ENCODE measurements at places on chromosomes 11 and 22.

DNA sequence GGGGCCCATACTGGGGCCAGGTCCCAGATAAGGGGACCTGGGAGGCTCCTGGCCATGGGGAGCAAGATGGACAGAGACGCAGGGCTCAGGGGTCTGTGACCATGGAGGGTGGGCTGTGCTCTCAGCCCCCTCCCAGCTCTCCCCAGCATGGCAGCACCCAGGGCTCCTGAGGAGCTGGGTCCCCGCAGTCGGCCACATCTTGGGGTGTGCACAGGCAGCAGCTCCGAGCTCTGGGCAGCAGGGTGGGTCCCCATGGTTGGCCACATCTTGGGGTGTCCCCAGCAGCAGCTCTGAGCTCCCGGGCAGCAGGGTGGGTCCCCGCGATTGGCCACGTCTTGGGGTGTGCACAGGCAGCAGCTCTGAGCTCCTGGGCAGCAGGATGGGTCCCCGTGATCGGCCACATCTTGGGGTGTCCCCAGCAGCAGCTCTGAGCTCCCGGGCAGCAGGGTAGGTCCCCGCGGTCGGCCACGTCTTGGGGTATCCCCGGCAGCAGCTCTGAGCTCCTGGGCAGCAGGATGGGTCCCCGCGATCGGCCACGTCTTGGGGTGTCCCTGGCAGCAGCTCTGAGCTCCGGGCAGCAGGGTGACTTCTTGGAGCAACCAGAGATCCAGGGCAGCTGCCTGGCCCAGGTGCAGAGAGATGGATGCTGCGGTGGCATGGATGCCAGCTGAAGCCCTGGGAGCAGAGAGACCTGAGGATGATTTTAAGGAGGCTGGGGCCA, 18.3 kb upstream of the MUC5B start:
- no peak for DNase-seq

- DNase-seq, result no peak
Observed at GRCh38 chr11:83778596-83778995, 492.4 kb upstream of the CCDC90B start.

DNA sequence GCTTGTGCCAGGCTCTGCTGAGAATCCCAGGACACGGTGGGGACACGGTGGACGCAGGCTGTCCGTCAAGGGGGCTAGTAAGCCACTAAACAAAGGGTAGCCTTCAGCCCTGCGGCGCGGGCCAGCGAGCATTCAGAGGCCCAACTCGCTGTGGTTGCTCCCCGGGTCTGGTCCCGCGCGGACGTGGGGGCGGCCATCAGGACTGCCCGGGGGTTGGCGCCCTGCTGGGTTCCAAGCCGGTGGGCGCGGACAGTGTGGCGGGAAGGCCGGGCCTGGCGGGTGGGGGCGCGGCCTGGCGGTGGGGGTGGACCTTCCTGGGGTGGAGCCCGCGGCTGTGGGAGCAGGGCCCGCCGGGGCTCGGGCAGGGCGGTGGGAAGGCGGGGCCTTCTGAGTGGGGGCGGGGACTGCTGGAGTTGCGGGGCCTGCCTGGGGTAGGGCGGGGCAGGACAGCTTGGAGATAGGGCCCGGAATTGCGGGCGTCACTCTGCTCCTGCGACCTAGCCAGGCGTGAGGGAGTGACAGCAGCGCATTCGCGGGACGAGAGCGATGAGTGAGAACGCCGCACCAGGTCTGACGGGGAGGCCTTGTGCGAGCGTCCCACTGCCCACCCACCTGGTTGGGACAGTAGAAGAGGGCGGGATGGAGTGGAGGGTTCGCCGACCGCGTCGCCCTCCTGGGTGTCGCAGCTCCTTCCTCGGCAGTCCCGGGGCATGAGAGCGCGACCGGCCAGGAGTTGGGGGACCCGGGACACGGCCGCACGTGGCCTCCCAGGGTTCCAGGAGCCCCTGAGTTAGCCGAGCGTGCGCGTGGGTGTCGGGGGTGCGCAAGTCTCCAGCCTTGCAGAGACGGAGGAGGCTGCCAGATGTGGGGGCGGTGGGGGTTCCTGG, at the start of gene SERHL2:
TSS of gene SERHL2 (plus strand) at position 482 of the 887 bp plus-strand sequence. CDS start at position 547, 65 bp downstream.
- peak; percentile 47 for DNase-seq

- DNase-seq, result no peak
Observed at GRCh38 chr22:33573479-33573878, 346.8 kb downstream of the LARGE1 start.

- DNase-seq, result no peak
Observed at GRCh38 chr11:134044514-134045284, 24.2 kb upstream of the JAM3 start.

- DNase-seq, result no peak
Observed at GRCh38 chr11:107804971-107805370, 53.6 kb downstream of the SLC35F2 start.

- no peak for DNase-seq
Observed at GRCh38 chr11:77435972-77436371, 37.9 kb downstream of the PAK1 start.

- DNase-seq, result no peak
Observed at GRCh38 chr11:34905666-34906065, 10.5 kb downstream of the APIP start.

DNA sequence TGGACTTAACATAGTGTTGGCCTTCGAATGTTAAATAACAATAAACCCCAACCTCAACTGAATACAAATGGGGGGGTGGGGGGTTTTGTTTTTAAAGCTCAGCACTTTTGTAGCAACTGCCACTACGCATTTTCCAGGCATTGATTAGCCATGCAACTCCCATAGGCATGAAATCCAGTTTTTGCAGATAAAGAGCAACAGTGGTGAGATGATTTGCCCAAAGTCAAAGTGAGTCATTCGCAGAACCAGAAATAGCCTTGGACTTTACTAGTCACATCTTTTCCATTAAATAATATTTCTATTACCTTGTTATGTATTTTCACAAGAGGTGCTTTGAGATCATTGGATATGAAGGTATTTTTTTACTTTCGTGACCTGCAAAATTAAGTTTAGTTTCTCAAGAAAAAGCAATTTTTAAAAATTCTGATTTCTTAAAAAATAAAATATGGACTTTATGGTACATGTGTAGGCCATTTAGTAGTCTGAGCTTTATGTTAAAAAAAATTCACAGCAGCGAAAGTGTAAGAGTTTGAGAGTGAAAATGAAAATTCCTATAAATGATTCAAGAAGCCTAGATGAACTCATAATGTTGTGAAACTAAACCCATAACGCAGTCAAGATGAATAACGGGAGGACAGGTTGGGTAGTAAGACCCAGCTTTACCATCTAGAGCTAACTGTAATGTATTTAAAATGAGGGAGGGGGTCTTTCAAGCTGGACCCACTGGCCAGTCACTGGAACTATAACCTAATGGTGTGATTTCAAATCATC, 1.9 kb upstream of the PHF21A start:
- DNase-seq, result no peak

- DNase-seq, result no peak
Observed at GRCh38 chr22:22936180-22936914, 48.7 kb downstream of the IGLL5 start.

GRCh38 chr11:131661132-131661531, 290.7 kb downstream of the NTM start:
- DNase-seq, result no peak

GRCh38 chr11:97118614-97119200, 728.9 kb downstream of the JRKL start:
- no peak for DNase-seq

GRCh38 chr11:123301013-123301591, 106.1 kb upstream of the CLMP start:
- DNase-seq, result no peak

- peak; percentile 95 for DNase-seq
Observed at GRCh38 chr11:65134952-65135632, 773 bp upstream of the SYVN1 start.

GRCh38 chr22:18077087-18077638, 627 bp upstream of the PEX26 start:
- no peak for DNase-seq

DNA sequence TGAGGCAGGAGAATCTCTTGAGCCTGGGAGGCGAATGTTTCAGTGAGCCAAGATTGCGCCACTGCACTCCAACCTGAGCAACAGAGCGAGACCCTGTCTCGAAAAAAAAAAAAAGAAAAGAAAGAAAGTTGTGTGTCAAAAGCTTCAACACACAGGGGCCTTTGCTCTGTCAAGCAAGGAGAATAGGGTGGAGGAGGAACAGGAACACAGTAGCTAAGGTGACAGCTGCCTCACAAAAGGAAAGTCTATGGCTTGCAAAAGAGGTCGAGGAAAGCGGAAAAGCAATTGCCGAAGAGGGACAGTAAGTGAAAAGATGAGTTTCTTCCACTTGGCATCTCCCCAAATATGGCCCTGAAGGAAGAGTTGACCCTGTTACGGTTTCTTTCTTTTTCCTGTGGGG, 26.5 kb upstream of the TMA7B start:
- DNase-seq, result no peak

GRCh38 chr22:24471570-24471969, 23.6 kb upstream of the UPB1 start:
- DNase-seq, result no peak

DNA sequence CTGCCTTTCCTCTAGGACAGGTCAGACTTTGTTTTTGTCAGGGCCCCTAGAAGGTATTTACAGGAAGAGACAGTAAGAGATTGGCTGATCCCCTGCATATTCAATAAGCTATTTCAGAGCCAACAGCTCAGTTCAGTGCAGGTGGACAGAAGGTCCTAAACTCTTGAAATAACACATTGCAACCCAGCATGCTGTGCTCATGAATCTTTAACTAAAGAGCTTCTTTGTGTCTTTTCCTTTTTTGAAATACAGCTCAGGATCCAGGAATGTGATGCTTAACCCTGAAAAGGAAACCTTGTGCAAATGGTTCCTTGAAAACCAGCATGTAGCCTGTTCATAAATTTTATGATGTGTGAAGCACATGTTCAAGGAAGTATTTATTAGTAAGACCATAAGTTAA, 43.9 kb downstream of the BBOX1 start:
- DNase-seq, result no peak

DNA sequence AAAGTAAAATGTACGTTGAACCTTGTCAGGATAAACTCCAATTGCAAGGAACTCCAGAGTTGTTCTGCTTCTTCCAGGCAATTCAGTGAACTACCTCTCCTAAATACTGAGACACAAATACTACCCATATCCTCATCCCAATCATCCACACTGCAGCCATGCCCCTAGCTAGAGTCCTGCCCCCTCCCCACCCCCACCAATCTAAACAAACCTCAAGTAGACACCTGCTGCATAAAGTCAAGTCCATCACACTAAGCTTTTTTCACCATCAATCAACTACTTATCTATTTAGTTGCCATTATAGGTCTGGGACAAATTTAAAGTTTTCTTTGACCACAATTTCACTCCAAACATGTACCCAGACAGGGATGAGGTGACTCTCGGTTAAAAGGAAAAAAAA, 93.2 kb upstream of the APOA1 start:
- DNase-seq, result no peak

GRCh38 chr11:69819541-69820070, 390 bp upstream of the FGF3 start:
- no peak for DNase-seq

GRCh38 chr11:6656936-6657335, 1.3 kb upstream of the DCHS1 start:
- no peak for DNase-seq

DNA sequence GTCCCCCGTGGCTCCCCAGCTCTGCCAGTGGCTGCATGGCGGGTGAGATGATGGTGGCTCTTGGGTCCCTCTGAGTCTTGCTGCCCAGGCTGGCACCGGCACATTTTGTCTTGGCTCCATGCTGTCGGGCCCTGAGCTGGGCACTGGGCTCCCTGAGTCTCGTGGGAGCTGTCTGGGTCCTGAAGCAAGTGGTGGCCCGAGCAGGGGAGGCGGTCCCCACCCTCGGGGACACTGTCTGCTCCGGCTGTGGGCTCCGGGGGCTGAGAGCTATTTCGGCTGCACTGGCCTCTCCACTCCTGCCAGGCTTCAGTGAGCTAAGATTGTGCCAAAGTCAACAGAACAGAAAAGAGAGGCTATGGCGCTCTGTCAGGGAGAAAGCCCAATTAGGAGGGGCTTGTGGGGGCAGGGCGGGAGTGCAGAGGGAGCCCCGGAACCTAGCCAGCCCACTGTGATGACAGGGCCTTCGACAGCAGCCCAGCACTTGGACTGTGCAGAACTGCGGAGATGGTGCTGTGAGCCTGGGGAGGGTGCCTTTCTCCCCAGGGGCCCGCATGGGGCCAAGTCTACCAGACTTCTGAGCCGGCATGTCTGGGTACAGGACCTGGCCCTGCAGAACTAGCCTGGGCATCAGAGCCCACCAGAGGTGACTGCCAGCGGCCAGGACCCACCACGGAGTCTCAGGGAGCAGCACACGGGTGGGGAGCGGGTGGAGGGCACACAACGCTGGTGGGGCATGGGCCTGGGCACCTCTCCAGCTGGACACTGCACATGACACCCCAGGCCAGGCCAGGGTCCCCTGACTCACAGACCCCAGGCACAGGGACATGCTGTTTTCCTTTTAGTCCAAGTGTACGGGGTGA, 38.0 kb downstream of the RTN4R start:
- no peak for DNase-seq

- DNase-seq, result no peak
Observed at GRCh38 chr11:3223932-3224381, 5.3 kb upstream of the MRGPRG start.

DNA sequence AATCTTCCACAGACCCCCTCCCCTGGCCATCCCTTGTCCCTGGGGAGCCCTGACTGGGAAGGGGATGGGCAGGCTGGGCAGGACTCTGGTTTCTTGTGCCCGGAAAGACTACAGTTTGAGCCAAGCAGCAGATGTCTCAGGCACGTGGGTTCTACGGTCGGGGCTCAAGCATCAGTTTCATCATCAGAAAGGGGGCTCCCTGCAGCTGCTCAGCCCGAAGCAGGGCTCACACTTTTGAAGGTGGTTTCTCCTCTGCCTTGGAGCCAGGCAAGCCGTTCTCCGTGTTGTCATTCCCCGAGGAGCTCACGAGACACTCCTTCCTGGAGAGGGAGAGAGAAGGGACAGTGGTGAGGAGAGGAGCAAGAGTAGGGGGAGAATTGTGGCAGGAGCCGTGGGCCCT, 15.8 kb downstream of the SCN4B start:
- no peak for DNase-seq

DNA sequence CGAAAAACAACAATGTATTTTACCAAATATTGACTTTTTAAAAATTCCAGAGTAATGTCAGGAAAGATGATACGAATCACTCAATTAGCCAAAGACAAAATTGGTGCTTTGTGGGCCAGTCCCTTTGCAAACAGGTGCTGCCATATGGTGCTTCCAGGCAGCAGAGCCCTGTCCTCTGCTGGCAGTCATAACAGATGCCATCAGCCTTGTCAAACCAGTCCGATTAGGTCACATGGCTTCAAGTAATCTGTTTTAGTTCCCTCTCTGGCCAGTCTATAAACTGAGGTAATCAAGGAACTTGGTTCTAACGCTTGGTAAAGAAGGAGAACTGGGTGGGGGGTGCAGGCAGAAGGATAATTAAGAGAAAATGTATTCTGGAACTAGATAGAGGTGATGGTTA, 49.1 kb upstream of the CAPRIN1 start:
- DNase-seq, result no peak

- no peak for DNase-seq
Observed at GRCh38 chr11:32469791-32470190, 34.5 kb upstream of the WT1 start.

GRCh38 chr11:2945031-2945756, 16.0 kb upstream of the PHLDA2 start:
- DNase-seq, result peak; percentile 53

- no peak for DNase-seq
Observed at GRCh38 chr11:61343792-61344745, 11.0 kb downstream of the TKFC start.

Data from urinary bladder (tissue), 4 donors.